ENCODE measurements at places on chromosomes 12 and 14. TPM values are rescaled to one million over a fixed set of nuclear protein-coding genes. Genes with fewer than 3 reads are reported as not detected.

DNA sequence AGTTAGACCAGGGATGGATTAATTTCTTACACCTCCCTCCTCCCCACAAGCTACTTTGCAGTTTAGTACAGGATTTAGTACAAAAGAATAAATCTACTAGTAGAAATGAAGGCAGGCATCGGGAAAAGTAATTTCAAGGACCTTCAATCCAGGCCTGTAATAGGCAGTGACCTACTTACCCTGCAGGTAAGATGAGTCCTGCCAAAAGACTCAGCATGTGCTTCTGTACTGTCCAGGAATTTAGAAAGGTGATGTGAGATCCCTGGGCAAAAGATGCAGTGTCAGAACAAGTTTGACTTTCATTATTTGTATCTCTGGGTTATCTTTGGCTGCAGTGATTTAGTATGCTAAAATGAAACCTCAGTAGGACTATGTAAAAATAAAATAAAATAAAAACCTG, 403.0 kb downstream of the NOVA1 start:
- DNase-seq: no peak

DNA sequence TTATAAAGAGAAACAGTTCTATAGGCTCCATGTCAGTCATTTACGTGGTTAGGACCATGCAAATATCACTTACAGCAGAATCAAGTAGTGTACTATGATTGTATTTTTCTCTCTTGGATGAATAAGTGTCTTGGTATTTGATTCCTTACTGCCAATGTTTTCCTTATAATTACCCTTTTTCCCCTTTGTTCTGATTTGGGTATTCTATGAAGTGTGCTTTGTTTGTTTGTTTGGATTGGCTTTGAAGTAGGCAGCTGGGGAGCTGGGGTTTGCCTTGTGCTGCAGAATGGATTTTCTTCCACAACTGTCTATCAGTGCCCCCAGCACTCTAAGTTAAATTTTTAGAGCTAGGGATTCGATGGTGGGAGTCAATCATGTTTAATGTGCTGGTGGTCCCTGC, 12.4 kb downstream of the TMEM120B start:
- no peak for DNase-seq

- DNase-seq: no peak
These were observed 170.4 kb downstream of the DAD1 start for GRCh38 chr14:22418631-22419030.

GRCh38 chr12:91685917-91686316, 459.7 kb downstream of the BTG1 start:
- no peak for DNase-seq

GRCh38 chr12:47768323-47768811, 4.7 kb upstream of the SLC48A1 start:
- no peak for DNase-seq

RTN1 gene
- total RNA-seq: not detected
